ENCODE measurements at places on chromosomes 5 and 9.

- DNase-seq = no peak
Observed at GRCh38 chr5:6365142-6365976, 13.0 kb downstream of the MED10 start.

- DNase-seq = no peak
Observed at GRCh38 chr9:133050142-133050541, 11.6 kb upstream of the CEL start.

GRCh38 chr5:66850354-66851075 is 254.3 kb downstream of the MAST4 start:
- no peak for DNase-seq

DNA sequence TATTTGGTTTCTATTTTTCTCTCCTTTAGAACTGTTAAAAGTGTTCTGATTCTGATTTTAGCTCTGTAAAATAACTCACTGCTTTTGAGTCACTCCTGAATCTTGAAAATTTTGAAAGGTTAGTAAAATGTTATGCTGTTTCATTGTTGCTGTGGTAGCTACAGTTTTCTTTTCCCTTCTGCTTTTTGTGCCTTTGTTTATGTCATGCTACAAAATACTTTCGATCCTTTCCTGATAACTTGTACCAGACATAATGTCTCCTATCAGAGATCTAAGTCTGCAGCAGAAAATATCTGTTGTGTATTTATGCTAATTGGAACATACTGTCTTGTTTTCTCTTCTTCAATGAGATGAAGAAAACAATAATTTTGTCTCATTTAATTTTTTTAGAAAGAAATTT is 26.9 kb upstream of the CEP120 start:
- DNase-seq = no peak

DNA sequence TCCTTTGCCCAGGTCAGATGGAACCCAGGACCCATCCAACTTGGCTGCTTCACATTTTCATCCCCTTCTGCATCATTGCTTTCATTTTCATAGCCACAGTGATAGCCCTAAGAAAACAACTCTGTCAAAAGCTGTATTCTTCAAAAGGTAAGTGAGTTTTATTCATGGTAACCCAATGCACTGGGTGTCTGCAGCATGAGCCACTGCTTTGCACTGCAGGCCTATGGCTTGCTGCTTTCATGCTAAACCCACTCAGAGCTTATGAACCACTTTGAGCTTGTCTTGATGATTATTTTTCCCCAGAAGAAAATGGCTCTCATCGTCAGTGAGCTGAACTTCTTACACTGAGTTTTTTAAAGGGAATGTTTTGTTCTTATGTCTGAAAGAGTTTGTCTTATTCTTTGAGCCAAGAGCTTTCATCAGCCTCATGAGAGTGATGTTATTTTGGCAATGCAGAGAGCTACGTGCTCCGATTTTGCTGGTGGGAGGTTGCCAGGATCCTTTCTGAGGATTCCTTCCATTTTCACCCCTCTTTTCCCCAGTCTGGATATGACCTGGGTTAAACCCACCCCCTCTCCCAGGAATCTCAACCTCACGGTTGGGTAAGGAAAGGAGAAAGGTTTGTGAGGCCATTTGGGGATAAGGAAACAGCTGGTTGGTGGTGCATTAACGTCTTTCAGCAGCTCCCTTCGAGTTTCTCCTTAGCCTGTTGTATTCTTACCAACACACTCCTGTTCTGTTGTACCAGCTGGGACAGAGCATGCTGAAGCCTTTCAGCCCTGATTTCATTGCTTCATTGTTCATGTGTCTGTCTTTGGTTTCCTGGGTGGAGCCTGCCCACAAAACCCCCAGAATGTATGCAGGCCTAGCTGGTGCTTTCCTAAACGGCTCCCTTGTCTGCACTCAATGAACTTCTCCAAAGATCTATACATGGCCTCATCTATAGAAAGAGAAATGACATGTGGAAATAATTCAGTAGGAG is 47.6 kb downstream of the PDCD1LG2 start:
- DNase-seq = no peak

DNA sequence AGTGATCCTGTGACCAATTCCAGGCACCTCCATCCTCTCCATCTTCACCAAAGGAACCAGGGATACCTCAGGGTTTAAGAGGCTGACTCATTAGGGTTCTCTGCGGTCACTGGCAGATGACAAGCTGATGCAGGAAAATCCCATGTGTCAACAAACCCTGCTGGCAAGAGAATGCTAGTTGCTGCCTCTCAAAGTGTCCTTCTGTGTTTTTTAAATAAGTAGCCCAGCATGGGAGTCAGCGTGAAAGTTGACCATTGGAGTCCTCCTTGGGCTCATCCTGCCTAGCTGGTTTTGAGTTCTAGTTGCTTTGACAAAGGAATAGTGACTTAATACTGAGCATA is 200.2 kb downstream of the SLIT3 start:
- DNase-seq = no peak

DNA sequence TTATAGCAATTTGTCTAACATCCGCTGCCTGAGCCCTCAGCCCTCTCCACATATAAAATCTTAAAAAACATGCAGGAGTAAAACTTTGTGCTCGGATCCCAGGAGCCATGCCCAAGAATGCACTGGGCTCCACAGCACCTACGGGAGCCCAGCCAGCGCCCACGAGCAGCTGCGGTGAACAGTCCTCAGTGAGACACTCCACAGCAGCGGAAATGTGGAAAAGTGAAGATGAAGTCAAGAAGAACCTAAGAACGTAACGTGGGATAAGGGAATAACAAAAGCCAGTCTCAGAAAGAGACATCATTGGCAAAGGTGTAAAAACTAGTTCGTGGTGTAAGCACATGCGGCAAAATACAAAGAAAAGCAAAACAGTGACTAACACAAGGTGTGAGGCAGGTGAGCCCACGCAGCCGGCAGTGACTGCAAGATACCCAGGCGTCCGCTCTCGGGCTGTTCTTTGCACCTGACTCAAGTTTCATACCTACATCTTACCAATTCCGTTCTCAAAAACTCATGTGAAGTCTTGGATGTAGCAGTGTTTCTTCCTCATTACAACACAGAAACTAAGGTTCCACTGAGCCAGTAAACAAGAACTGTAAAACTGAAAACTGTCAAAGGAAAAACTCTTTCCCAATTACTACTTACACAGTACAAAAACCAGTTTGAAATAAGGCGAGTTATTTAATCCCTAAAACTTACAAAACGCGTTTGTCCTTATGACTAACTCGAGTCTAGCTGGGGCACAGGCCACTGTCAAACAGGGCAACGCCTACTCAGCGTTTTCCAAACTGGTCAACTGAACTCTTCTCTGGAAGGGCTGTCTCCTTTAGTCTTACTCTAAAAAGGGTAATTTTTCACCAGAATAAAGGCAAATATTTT is 1.7 kb downstream of the CAMSAP1 start:
- DNase-seq = no peak

GRCh38 chr5:172554562-172554961 is 86.5 kb upstream of the NEURL1B start:
- no peak for DNase-seq

DNA sequence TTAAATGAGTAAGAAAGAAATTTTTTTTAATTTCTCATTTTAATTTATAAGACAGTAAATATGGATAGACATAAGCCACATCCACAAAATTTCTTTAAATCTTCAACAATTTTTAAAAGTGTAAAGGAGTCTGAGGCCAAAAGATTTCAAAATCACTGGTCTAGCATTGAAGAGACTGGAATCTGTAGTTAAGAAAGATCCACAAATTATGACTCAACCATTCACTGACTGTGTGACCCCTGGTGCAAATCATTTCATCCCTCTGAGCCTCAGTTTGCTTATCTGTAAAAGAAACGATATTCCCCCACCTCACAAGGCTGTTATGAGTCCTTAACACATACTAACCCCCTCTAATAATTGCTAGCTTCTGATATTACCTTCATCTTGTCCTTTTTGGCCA is 98.5 kb downstream of the EBF1 start:
- DNase-seq = no peak

DNA sequence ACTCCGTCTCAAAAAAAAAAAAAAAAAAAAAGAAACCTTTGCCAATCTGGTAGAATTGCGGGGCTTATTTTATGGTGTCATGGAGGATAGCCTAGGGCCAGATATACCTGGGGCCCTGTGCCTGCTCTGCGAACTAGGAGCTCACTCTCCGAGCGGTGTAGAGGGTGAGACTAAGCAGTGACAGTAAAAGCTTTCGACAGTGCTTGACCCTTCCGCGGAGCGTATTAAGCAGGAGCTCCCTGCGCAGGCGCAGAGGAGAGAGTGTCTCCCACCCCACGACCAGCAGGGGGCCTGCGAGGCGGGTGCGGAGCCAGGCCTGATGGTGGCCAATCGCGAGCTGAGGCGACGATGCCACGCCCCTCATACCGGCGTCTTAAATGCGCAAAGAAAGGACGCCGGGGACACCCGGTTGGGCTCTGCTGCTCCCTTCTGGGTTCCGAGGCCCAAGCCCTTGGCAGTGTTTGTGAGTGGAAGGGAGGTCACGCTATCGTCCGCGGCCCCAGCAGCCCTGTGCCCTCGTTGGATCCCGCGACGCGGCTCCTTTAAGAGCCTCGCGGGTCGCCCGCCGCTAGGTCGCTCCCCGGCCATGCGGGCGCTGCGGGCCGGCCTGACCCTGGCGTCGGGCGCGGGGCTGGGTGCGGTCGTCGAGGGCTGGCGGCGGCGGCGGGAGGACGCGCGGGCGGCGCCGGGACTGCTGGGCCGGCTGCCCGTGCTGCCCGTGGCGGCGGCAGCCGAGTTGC is at the start of gene ENDOG:
TSS of gene ENDOG (plus strand) at position 402 of the 740 bp plus-strand sequence. CDS start at position 587, 185 bp downstream.
- DNase-seq = peak; percentile 92

GRCh38 chr9:116154976-116155697 is 1.5 kb downstream of the PAPPA start:
- DNase-seq = no peak

DNA sequence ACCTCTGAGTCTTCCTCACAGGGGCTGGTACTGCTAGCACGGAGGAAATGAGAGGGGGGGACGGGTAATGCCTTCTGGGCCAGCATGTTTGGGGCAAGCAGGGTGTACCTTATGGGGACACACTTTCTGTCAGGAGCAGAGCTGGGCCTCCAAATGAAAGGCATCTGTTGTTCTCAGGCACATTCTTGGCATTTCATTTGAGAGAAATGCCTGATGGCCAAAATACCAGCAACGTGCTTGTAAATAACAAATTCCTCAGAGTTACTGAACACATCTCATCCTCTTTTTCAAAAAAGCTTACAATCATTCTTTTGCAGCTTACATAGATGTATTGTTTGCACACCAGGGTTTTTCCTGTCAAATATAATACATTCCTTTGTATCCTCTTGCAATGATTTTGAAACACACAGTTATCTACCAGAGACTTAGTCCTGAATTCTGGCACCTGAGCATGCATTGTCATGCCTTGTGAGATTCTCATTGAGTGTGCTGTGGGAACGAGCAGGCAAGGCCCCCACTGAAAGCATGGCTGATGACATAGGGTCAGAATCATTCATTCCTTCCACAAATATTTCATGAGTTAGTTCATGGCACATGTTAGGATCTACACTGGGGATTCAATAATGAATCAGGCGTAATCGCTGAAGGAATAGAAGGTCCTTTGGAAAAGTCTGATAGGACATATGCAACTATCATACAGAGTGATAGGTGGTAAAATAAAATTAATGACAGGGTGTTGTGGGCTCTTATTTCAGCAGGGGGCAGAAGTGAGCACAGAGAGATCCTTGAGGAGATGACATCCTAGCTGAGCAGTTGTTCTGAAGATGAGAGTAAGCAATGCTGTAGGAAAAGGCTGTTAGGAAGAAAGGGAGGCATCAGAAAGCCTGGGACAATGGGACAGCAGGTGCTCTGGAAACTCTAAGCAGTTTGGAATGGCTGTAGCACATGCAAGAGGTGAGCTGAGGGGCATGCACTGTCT is 260.9 kb upstream of the TUT7 start:
- no peak for DNase-seq

DNA sequence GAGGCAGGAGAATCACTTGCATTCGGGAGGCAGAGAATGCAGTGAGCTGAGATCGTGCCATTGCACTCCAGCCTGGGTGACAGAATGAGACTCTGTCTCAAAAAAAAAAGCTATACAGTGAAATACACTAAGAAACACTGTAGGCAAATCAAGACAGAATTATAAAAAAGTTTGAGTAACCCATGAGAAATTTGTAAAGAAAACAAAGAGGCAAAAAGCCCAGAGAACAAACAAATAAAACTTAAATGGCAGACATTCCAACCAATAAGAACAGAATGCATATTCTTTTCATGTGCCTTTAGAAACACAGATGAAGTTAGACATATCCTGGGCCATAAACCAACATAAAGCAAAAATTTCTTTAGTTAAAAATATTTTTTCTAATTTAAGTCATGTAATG is 30.6 kb downstream of the ZNF169 start:
- DNase-seq = no peak

Measured in NCI-H1417 treated with DMSO at 0.1 percent for 48 hours (cell line).